ENCODE measurements at places on chromosomes 4 and X.

- no peak for DNase-seq
Observed at GRCh38 chrX:21132686-21133393, 241.4 kb upstream of the CNKSR2 start.

GRCh38 chr4:24807611-24808010 lies 12.2 kb downstream of the SOD3 start:
- no peak for DNase-seq

DNA sequence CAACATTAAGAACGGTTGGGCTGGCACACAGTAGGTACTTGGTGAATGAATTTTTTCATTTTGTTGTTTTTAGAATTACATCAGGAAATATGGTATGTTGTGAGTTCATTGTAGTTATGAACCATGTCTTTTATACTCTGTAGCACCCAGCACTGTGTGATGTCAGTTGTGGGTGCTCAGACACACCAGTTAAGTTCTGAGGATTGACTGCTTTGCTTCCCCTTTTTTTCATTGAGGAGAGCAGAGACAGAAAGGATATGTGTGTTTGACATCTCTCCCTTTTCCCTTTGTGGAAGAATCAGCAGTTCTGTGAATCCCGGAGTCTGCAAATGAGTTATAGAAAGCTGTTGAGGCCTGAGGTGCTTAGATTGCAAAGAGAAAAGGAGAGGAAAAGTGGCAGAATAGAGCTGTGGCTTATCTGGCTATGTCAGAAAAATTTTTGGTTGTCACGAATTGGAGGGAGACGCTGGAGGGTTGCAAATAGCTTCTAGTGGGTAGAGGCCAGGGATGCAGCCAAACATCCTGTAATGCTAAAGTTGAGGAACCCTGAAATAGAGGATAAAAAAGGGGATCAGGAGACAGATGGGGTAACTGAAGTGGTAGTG lies 13.1 kb downstream of the SMAD1 start:
- no peak for DNase-seq

GRCh38 chr4:121838136-121838535 lies 14.5 kb upstream of the CCNA2 start:
- DNase-seq = no peak

DNA sequence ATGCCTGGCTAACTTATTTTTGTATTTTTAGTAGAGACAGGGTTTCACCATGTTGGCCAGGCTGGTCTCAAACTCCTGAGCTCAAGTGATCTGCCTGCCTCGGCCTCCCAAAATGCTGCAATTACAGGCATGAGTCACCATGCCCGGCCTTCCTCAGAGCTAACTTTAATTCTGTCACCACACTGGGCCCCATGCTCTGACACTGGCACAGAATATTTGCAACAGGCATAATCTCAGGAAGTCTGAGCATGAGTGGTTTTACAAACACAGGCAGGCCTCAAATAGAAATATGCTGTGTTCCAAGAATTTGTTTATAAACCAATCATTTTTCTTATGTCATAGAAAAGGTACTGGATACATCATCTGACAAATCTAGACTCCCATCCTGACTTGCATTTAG lies 32.7 kb upstream of the FAM9C start:
- no peak for DNase-seq

DNA sequence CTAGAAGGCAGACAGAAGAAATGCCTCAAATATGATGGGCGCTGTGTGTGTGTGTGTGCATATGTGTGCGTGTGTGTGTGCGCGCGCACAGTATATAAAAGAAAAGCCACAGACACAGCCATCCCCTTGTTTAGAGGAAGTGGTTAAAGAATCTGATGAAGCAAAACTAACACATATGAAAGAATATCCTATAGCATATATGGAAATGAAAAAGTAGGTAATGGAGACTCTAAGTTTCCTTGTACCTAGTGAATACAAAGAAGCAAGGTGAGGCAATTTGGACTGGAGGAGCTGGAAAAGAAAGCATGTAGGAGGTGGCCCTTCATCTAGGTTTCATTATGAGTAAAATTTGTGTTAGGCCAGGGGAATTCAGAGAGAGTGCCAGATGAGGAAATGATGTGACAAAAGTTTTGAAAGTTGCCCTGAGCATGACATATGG lies 58.6 kb upstream of the MCF2 start:
- DNase-seq = no peak

All from COR-L47 (cell line).